ENCODE measurements at places on chromosomes 4 and X. TPM values are rescaled to one million over a fixed set of nuclear protein-coding genes. Genes with fewer than 3 reads are reported as not detected.

DNA sequence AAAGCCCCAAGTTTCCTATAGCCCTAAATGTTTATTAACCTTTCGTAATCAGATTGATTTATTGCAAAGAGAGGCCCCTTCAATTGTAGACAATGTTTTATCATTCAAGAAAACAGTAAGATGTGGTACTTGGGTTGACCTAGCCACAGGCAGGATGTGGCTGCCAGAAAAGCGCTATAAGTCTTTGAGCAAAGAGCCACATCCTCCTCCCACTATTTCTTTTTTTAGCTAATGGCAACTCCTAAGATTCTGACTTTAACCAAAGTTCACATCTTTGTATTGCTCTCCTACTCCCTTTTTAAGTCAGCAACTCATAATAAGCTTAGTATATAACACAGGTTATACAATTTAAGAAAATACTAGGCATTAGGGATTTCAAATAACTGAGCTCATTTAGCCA is 70.7 kb upstream of the PPP3CA start:
- peak overlapping the region; percentile 79 for H3K27ac ChIP-seq
- peak overlapping the region; percentile 54 for H3K4me3 ChIP-seq
- peaks cover 64% of the 10 kb centered on the region for H3K4me1 ChIP-seq
- peaks cover 7% of the 10 kb centered on the region for H3K27me3 ChIP-seq

The LNX1 gene
- not detected for total RNA-seq

- peak overlapping the region; percentile 89 for H3K4me3 ChIP-seq
- peaks cover 29% of the 10 kb centered on the region for H3K36me3 ChIP-seq
- no peaks in the 10 kb centered on the region for H3K27me3 ChIP-seq
- no peak for DNase-seq
- H3K27ac ChIP-seq, result peak overlapping the region; percentile 91
Observed at GRCh38 chrX:38804432-38804681, 3.1 kb downstream of the MID1IP1 start.

The PROM1 gene
- not detected for total RNA-seq

The ERCC6L gene
- total RNA-seq, result 7.4 TPM

DNA sequence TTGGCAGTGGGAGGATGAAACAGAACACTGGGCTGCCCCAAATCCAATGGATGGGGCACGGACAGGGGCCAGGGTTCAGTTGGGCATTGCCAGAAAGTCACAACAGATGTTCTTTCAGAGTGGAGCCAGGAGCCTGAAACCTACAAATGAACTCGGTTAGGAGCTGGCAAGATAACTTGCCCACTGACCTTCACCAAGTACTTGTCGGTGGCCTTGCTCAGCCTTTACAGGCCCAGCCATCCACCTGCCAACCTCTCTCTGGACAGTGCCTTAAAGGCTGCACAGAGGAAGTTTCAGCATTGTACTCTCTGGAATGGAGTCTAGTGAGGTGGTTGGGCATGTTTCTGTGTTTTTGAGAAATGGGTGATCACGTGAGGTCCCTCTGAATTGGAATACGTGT is 87.1 kb upstream of the USP9X start:
- DNase-seq, result no peak
- H3K36me3 ChIP-seq, result no peaks in the 10 kb centered on the region
- no peaks in the 10 kb centered on the region for H3K27me3 ChIP-seq
- H3K27ac ChIP-seq, result no peak overlapping the region
- no peak overlapping the region for H3K4me3 ChIP-seq

DNA sequence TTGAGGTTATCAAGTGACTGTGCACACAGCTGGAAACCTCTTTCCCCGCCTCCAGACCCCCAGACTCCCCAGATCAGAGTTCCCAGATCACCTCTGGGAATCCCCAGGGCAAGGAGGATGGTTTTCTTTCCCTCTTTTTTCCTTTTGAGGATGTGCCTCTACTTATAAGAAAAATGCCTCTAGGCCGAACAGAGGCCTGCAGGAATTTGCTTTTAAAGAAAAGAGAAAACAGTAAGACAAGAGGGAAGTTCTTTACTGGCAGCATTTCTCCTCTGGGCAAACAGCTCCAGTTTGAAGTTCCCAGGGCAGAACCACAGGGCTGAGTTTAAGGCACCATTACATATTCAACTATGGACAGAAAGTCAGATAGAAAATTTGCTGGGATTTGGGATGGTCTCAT is 837.9 kb upstream of the LCORL start:
- no peaks in the 10 kb centered on the region for H3K36me3 ChIP-seq
- no peaks in the 10 kb centered on the region for H3K27me3 ChIP-seq
- no peak for DNase-seq
- H3K4me3 ChIP-seq, result no peak overlapping the region

- no peak overlapping the region for H3K27ac ChIP-seq
- H3K36me3 ChIP-seq, result no peaks in the 10 kb centered on the region
- DNase-seq, result no peak
- no peaks in the 10 kb centered on the region for H3K4me1 ChIP-seq
Observed at GRCh38 chr4:73417973-73418372, 13.9 kb downstream of the ALB start.

DNA sequence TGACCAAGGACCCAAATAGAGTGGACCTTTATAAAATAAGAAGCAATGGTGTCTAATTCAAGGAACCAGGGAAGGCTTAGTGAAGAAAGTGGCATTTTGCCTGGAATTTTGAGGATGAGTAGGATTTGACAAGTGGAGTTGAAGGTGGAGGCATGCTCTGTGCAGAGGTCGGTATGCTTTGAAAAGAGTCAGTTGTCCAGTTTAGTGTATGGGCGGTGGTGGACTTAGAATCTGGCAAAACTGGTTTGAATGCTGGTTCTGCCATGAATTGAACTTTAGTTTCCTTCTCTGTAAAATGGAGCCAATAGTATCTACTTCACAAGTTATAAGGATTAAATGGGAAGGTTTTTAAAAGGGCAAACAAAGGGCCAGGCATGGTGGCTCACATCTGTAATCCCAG is 29.7 kb downstream of the SEPTIN11 start:
- H3K27me3 ChIP-seq, result peaks cover 13% of the 10 kb centered on the region
- H3K4me3 ChIP-seq, result no peak overlapping the region
- no peak overlapping the region for H3K27ac ChIP-seq
- H3K4me1 ChIP-seq, result peaks cover 47% of the 10 kb centered on the region

The BTK gene
- not detected for total RNA-seq

DNA sequence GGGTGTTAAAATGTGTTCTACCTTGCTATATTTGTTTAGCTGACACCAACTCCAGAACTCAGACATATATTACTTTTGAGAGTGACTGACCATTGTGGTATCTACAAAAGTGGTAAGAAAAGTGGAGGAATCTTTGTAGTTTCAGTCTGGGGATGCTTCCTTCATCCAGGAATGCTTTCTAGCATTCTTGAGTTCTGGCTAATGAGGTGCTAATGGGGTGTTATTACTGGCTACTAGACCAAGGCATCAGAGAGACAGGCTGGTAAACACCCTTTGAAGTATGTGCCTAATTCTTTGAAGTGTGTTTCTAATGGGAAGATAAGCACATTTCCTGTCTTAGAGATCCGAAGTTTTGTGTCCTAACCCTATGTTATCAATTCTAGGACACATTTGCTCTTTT is 310.4 kb downstream of the SPRY1 start:
- H3K4me3 ChIP-seq, result no peak overlapping the region
- H3K27me3 ChIP-seq, result no peaks in the 10 kb centered on the region
- H3K4me1 ChIP-seq, result no peaks in the 10 kb centered on the region
- DNase-seq, result no peak

DNA sequence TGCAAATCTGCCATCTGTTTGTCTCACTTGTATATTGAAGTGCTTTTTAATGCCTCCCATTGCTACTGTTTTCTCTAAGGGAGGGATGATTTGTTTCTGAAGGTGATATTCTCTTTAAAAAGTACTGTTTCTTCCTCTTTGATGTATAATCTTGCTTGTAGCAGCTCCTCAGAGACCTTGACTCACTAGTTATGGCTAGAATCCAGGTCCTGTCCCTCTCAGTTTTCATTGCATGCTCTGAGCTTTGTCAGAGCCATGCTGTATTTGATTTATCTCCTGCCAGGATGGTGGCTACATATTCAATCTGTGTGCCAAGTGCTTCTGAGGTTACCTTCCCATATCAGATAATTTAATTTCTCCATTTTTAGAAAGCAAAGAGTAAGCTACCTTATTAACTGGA is 56.0 kb downstream of the GLUD2 start:
- DNase-seq, result no peak
- H3K27me3 ChIP-seq, result no peaks in the 10 kb centered on the region
- H3K27ac ChIP-seq, result no peak overlapping the region
- no peaks in the 10 kb centered on the region for H3K36me3 ChIP-seq
- H3K4me3 ChIP-seq, result no peak overlapping the region
